ENCODE measurements at places on chromosomes 2 and 18. TPM values are rescaled to one million over a fixed set of nuclear protein-coding genes. Genes with fewer than 3 reads are reported as not detected.

- DNase-seq: no peak
Measured at GRCh38 chr2:120712180-120712681, 23.4 kb upstream of the GLI2 start.

The TAF1B gene
- total RNA-seq: 19.0 TPM

The B4GALT6 gene
- 0.58 TPM for total RNA-seq

The SERPINB11 gene
- not detected for total RNA-seq

The PRSS56 gene
- not detected for total RNA-seq

DNA sequence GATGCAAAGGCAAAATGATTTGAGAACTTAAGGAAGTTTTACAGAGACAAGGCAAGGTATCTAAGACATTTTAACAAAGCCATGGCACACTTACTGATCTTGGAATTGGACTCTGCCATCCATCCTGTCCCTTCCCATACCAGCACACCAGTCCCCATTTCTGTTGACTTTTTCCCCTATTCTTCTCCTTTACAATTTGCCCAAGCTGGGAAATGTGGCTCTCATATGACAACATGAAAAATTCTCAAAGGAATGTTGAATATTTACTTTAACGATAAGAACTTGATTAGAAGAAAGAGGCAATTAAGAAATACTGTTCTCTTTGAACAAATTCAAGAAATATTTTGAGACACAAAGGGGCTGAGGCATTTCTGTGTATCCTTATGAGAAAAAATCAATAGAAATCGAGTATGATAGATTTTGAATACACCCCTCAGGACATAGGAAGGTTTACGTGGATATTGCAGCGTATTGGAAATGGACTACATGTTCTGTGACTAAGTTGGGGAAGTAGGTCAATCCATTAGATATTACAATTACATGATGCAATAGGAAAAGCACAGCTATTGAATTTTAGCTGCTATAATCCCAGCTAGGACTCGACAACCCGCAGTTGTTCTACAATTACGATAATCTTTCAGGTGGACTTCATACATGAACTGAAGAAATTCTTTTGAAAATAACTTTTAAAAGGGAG, 201.6 kb downstream of the TRIB2 start:
- no peak for DNase-seq

GRCh38 chr2:140269000-140269399, 1488.8 kb upstream of the NXPH2 start:
- no peak for DNase-seq

- DNase-seq: no peak
Measured at GRCh38 chr2:20281876-20282275, 56.9 kb upstream of the SDC1 start.

The FEV gene
- total RNA-seq: not detected

The ASB18 gene
- total RNA-seq: not detected

DNA sequence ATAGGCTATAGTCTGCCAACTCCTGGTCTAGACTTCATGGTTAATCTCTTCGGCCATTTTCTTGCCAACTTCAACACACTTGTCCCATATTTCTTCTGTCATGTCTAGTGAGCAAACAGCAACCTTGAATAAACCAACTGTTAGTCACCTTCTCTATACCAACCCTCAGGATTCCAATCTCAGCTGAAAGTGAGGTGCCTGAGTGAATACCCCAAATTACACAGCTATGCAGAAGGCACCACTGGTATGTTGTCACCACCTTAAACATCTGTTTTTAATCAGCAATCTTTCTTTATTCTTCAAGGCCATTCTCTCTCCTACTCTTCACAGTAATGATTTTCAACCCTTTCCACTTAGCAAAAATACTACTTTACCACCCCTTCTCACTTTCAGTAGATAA, 39.3 kb downstream of the THOC1 start:
- no peak for DNase-seq

The TBR1 gene
- total RNA-seq: not detected

The RFX8 gene
- total RNA-seq: 2.2 TPM

The TSPYL6 gene
- not detected for total RNA-seq

The CCDC74B gene
- total RNA-seq: 1.5 TPM

DNA sequence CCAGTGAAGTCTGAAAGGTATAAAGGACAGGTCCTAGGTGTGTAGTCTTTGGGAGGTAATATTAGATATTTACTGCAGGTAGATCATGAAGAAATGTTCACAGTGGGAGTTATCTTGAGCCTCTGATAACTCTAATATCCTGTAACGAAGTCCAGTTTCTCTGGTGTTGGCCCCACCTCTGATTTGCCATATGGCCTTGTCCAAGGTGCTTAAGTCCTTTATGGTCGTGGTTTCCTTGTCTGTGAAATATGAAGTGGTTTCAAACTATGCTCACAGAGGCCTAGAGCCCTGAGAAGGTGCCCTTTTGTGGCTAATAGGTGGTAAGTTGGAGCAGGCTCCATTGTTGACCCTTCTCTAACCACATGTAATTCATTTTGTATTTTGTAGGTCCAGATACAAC, 190.7 kb downstream of the ICOS start:
- no peak for DNase-seq

DNA sequence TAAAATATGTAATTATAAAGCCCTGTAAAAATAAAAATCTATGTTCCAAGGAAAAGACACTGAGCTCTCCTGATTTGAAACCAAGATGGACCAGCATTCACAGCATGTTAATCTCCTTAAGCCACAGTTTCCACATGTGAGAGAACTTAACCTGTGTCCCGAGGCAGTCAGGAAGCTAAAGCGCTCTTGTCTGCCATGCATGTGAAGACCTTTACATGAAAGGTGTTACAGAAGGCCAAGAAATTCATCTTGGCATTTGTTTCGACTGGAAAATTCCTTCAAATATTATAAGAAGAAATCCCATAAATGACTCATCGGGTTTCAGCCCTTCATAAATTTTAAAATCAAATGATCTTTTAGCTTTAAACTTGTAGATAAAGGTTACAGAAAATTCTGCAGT, 328.6 kb downstream of the CDH2 start:
- DNase-seq: no peak

DNA sequence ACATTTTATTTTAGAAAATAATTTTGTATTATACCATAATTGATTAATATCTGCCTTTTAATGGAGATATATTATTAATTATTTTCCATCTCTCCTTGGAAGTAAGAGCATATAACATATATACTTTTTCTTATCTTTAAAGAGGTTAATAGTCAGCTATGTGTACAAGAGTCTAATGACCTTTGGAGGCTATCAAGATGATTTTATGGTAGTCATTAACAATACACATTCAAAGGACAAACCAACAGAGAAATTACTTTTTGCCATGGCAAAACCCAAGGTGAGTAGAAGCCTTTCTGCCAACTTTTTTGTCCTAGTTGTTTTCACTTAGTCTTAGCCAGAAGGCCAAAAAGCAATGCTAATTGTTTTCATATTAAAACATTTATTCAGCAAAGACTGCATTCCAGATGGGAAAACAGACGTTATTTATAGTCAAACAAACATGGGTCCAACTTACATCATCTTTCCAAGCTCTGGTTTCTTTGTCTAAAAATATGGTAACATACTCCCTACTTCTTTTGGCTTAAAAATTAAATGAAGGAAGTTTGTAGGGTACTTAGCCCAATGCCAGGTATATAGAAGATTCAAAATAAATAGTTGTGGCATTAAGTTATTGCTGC, 9.6 kb upstream of the DYNC2LI1 start:
- no peak for DNase-seq

DNA sequence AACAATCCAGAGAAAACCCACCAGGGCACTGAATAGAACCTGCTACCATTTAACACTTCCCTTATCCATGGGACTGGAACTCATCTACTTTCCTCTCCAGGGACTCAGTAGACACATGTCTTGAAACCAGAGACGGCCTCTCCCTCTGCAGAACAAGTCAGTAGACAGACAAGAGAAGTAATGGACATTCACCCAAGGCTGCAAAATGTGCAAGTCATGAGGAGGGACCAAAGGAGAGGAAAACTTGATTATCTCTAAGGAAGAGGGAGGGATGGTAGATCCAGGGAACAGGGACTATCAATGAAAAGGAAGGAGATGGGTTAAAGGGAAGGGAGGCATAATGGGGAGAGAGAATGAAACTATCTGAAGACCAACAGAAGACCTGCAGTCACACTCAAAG, 5.3 kb upstream of the TTC39C start:
- DNase-seq: no peak

DNA sequence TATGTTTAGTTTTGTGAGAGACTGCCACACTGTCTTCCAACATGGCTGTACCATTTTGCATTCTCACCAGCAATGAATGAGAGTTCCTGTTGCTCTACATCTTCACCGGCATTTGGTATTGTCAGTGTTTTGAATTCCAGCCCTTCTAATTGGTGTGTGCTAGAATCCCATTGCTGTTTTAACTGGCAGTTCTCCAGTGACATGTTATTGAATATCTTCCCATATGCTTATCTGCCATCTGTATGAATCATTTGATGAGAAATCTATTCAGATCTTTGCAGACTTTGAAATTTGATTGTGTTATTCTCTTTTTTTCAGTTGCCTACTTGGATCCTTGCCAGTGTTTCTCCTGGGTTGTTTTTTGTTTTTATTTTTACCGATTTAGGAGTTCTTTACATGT, 99.0 kb downstream of the SNTG2 start:
- DNase-seq: no peak

The CHRNG gene
- total RNA-seq: not detected

GRCh38 chr2:64551851-64552250, 27.7 kb downstream of the AFTPH start:
- DNase-seq: no peak

- no peak for DNase-seq
Measured at GRCh38 chr2:201127152-201127511, 11.2 kb downstream of the CFLAR start.

GRCh38 chr2:72092111-72092510, 55.6 kb downstream of the CYP26B1 start:
- no peak for DNase-seq

DNA sequence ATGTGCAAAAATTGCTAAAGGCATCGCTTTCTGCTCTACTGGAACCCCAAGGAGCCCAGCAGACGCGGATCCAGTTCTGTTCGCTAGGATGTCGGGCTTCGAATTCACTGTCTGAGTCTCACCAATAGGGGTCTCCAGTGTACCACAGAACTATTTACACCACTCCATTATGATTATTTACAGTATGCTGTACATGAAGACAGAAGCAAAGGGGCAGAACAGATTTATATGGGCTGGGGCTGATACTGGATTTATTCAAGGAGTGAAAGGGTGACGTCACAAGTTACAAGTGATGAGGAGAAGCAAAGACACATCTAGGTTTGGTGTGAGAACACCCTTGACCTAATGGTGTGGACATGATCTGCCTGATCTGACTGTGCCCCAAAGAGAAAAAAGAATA, 185.3 kb upstream of the ATP5MC3 start:
- DNase-seq: no peak

- no peak for DNase-seq
Measured at GRCh38 chr2:62461707-62462106, 44.3 kb downstream of the TMEM17 start.

The IL36A gene
- total RNA-seq: not detected

DNA sequence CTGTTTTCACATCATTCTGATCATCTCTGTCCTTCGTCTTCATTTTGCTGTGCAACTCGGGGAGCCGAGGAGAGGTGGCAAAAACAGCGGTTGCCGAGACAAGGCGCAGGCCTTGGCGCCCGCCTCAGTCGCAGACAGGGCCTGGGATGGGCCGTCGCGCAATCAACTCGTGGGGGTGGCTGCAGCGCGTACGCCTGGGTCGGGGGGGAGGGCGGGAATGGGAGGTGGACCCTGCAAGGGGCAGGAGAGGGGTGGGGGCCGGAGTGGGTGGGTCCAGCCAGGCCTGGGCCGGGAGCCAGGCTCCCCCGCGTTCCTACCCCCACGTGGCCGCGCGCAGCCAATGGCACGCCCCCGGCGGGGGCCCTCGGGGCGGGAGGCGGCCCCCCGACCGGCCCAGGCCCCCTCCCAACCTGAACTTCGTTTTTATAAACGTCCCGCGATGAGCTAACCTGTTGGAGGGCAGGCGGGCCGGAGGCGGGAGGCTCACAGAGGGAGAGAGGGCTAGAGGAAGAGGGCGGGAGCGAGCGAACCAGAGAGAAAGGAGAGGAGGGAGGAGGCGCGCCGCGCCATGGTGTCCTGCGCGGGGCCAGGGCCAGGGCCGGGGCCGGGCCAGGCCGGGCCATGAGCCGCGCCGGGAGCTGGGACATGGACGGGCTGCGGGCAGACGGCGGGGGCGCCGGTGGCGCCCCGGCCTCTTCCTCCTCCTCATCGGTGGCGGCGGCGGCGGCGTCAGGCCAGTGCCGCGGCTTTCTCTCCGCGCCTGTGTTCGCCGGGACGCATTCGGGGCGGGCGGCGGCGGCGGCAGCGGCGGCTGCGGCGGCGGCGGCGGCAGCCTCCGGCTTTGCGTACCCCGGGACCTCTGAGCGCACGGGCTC, at the start of gene HOXD13:
Gene HOXD13, plus strand, starts transcription at position 452 of the 875 bp plus-strand sequence. Its CDS starts 170 bp downstream, at position 622.
- DNase-seq: no peak

- DNase-seq: peak; percentile 34
Measured at GRCh38 chr2:199462347-199462955, 4.7 kb upstream of the SATB2 start.

DNA sequence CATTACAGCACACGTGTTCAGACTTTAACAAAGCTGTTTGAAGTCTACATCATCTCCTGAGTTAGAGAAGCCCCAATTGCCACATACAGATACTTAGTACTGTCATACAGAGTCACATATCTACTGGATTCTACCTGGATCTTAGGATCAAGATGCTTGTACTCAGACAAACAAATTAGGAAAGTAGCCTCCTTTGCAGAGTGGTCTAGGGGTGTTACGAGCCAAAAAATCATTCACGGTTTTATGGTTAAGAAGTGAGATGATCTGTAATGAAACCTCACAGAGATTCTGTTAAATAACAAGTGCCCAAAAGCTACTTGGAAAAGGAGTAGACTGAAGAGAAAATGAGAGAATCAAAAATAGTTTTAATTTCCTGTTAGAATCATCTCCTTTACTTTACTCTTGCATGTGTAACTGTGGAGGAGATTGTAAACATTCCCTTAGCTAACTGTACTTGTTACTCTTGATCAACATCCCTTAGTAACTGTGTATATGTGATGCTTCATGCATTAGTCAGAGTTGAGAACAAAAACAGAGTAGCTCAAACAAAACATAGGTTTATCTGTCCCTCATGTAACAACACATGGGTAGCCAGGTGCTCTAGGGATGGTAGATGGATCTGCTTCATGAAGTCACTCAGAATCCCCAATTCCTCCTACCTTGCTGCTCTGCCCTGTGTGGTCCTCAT, 16.4 kb upstream of the IL1RL1 start:
- DNase-seq: no peak

The LYG2 gene
- not detected for total RNA-seq

GRCh38 chr18:32595832-32596231, 125.2 kb upstream of the GAREM1 start:
- no peak for DNase-seq

DNA sequence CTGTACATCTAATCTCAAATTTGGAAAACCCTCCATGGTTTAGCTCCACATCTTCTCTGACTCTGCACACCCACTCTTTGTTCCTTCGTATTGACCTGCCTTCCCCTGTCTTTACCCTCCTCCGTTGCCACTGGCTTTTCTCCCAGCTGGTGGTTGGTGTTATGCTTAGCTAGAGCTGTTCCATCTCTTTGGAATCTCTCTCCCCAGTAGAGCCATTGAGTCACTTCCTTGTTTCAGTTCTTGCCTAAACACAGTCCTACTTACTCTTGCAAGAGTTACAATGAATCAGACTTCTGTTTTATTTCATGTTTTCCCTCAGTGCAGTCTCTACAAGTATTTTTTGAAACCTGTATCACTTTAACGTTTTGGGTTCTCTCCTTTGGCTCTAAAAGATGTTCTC, 263.9 kb downstream of the LTBP1 start:
- no peak for DNase-seq

The KLHL30 gene
- not detected for total RNA-seq

Data from activated naive CD8-positive, alpha-beta T cell treated with anti-CD3 and anti-CD28 coated beads, Interleukin-2, amount 10 ng/mL, durations not matched to agents 7 days and 5 days (primary cell).